ENCODE measurements at places on chromosomes 5 and 9. TPM values are rescaled to one million over a fixed set of nuclear protein-coding genes. Genes with fewer than 3 reads are reported as not detected.

GRCh38 chr5:82347201-82347865 lies 69.2 kb upstream of the RPS23 start:
- H3K27me3 ChIP-seq, result no peaks in the 10 kb centered on the region
- H3K4me3 ChIP-seq, result no peak overlapping the region
- H3K36me3 ChIP-seq, result no peaks in the 10 kb centered on the region

The SPINK1 gene
- not detected for total RNA-seq

DNA sequence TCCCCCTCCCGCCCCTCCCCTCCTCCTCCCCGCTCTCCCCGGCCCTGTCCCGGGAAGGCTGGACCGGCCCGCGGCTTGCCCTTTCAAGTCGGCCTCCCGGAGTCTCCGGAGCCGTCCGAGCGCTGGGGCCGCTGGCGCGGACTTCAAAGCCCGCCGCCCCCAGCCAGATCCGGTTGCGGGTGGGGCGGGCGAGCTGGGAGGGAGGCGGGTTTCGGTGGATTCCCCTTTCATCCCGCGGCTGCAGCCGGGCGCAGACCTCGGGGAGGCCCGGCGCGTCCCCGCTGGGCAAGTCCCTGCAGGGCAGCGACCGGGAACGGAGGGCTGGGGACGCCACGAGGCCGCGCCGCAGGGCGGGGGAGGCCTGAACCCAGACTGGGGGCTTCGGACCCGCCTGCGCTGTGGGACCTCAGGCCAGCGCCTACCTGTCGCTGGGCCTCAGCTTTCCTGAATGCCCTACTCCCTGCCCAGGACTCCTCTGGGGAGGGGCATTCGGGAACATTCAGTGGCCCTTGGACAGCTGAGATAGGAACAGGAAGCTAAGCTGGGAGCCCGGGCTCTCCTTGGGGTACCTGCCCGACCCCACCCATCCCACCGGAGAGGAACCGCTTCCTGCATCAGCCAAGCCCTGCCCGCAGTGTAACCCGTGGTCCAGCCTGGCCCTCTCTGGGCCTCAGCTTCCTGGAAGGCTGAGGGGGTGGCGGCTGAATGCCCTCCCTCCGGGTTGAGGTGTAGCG lies 23.4 kb downstream of the C9orf50 start:
- no peaks in the 10 kb centered on the region for H3K27me3 ChIP-seq
- H3K4me1 ChIP-seq, result peaks cover 63% of the 10 kb centered on the region
- no peak overlapping the region for H3K27ac ChIP-seq
- DNase-seq, result peak; percentile 60

GRCh38 chr9:133251773-133252172 lies 23.2 kb downstream of the ABO start:
- no peak for DNase-seq
- H3K4me3 ChIP-seq, result no peak overlapping the region

DNA sequence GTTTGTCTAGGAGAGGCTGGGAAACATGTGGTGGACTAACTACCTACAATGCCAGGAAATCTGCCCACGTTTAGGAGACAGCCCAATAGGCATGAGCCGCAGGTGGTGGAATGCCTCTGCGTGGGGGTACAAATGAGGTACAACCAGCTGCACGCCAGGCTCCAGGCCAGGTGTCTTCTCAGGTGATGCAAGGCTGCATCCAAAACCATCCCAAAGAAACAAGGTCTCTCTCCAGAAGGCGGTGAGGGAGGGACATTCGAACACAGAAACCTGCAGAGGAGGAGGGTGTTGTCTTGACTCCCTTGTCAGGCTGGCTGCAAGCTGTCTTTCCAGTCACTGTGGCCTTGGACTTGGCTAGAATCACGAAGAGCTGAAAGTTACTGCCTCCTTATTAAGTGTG lies 11.6 kb downstream of the ANKH start:
- peaks cover 2% of the 10 kb centered on the region for H3K36me3 ChIP-seq
- no peaks in the 10 kb centered on the region for H3K27me3 ChIP-seq
- peaks cover 3% of the 10 kb centered on the region for H3K4me1 ChIP-seq
- H3K4me3 ChIP-seq, result no peak overlapping the region
- no peak overlapping the region for H3K27ac ChIP-seq

DNA sequence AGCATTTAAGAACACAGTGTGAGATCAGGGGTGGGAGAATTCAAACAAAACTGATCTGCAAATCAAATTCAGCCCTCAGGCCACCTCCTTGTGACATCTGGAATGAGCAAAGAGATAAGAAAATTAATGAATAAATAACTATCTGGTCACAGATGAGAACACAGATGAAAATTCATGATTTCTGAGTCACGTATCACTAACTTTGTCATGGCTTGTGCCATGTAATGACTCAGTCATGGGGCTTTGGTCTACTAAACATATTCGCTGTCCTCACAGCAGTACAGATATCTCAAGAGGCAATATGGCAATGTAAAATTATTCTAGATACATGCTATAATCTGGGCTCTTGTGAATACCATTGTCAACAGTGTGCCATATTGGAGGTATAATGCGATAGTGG lies 274.4 kb downstream of the MAN2A1 start:
- H3K27ac ChIP-seq, result no peak overlapping the region
- no peak overlapping the region for H3K4me3 ChIP-seq
- no peaks in the 10 kb centered on the region for H3K36me3 ChIP-seq
- H3K27me3 ChIP-seq, result no peaks in the 10 kb centered on the region
- no peak for DNase-seq

The ARHGEF37 gene
- total RNA-seq, result 2.3 TPM

The ZNF300 gene
- 12.4 TPM for total RNA-seq

The ADAMTS2 gene
- total RNA-seq, result 1.7 TPM

The TAF11L8 gene
- total RNA-seq, result not detected

The PRRX2 gene
- total RNA-seq, result 0.68 TPM

GRCh38 chr9:100052375-100052774 lies 46.4 kb downstream of the ERP44 start:
- DNase-seq, result no peak
- H3K4me1 ChIP-seq, result no peaks in the 10 kb centered on the region
- peaks cover 8% of the 10 kb centered on the region for H3K36me3 ChIP-seq
- H3K27ac ChIP-seq, result no peak overlapping the region

The MARCOL gene
- total RNA-seq, result not detected

The PCDHB9 gene
- total RNA-seq, result 5.5 TPM

GRCh38 chr5:95385334-95385733 lies 5.8 kb upstream of the FAM81B start:
- H3K27ac ChIP-seq, result no peak overlapping the region
- no peaks in the 10 kb centered on the region for H3K27me3 ChIP-seq
- DNase-seq, result no peak
- H3K36me3 ChIP-seq, result no peaks in the 10 kb centered on the region
- H3K4me1 ChIP-seq, result no peaks in the 10 kb centered on the region
- no peak overlapping the region for H3K4me3 ChIP-seq

DNA sequence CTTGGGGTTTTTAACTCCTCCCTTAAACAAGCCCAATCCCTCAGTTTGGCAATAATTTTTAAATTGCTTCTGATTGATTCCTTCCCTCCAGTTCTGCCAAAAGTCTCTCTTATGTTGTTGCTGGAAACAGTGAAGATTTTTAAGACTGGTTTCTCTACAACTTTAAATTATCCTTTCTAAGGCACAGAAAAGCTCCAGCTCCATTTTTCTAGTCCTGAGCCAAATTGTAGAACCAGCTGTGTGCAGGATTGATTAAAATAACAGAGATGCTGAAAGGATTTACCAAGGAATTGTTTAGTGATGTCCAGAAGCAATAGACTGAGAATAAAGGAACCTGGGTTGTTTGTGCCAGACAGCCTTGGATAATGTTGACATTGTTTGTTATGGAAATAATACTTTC lies 111.3 kb downstream of the NUDT12 start:
- H3K27ac ChIP-seq, result peak overlapping the region; percentile 62
- H3K4me3 ChIP-seq, result no peak overlapping the region
- no peaks in the 10 kb centered on the region for H3K36me3 ChIP-seq

The PLCXD3 gene
- total RNA-seq, result 0.07 TPM

DNA sequence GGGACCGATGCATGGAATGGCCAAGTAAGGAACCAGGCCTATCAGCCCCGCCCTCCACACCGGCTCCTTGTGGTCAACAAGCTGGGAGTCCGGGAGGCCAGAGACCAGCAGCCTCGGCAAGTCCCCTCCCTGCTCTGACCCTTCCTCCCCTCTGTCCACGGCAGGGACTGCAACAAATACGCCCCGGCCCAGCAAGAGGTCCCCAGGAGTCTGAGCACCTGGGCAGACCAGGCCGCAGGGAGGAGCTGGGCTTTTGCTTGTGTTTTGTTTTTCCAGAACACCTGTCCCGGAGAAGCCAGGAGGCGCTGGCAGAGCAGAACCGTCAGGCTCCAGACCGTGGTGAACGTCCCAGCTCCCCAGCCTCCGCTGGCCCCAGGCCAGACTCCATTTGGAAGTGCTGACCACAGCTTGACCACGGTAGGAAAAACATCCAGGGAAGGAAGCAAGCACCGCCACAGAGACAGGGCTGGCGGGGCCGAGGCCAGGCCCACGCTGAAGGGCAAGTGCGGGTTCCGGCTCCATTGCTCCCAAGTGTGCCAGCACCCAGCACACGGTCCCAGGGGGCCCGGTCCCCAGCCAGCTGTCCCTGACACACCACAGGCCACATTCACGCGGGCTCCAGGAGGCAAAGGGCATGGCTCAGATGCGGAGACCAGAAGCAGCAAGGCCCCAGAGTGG lies 56.7 kb downstream of the VAV2 start:
- peaks cover 14% of the 10 kb centered on the region for H3K36me3 ChIP-seq
- H3K4me3 ChIP-seq, result no peak overlapping the region
- DNase-seq, result no peak
- no peaks in the 10 kb centered on the region for H3K27me3 ChIP-seq
- peak overlapping the region; percentile 67 for H3K27ac ChIP-seq
- H3K4me1 ChIP-seq, result peaks cover 65% of the 10 kb centered on the region

DNA sequence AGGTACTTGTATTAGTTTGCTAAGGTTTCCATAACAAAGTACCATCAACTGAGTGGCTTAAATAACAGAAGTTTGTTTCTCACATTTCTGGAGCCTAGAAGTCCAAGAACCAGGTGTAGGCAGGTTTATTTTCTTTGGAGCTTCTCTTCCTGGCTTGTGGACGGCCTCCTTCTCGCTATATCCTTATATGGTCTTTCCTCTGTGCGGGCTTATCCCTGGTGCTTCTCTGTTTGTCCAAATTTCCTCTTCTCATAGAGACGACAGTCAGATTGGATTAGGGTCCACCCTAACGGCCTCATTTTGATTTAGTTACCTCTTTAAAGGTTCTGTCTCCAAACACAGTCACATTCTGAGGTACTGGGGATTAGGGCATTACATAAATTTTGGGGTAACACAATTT lies 88.3 kb downstream of the RMI1 start:
- no peak for DNase-seq
- H3K27me3 ChIP-seq, result no peaks in the 10 kb centered on the region
- no peak overlapping the region for H3K4me3 ChIP-seq
- H3K27ac ChIP-seq, result no peak overlapping the region

- H3K27me3 ChIP-seq, result no peaks in the 10 kb centered on the region
- H3K4me1 ChIP-seq, result no peaks in the 10 kb centered on the region
- H3K27ac ChIP-seq, result no peak overlapping the region
- no peaks in the 10 kb centered on the region for H3K36me3 ChIP-seq
Observed at GRCh38 chr9:75242426-75242825, 154.1 kb downstream of the OSTF1 start.

- H3K4me3 ChIP-seq, result no peak overlapping the region
- no peaks in the 10 kb centered on the region for H3K36me3 ChIP-seq
Observed at GRCh38 chr9:135046739-135047350, 40.6 kb upstream of the OLFM1 start.

DNA sequence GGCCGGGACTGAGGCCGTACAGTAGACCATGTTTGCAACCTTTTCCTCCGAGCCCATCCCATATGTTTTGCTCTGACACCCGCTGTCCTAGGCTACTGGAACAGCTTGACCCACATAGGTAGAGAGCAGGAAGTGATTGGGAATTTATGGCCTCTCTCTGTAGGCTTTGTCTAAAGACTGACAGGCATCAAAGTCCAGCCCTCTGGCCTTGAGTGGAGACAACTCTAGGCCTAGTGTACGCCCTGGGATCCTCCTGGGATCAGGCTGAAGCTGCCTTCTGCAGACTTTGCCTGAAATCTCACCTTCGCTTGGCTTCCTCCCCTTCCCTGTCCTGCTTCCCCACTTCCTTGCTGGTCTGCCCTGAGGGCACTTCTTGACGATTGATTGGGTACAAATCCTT lies 13.6 kb upstream of the AKNA start:
- H3K36me3 ChIP-seq, result no peaks in the 10 kb centered on the region
- H3K4me1 ChIP-seq, result peaks cover 16% of the 10 kb centered on the region
- no peak overlapping the region for H3K27ac ChIP-seq
- no peak overlapping the region for H3K4me3 ChIP-seq

GRCh38 chr5:35365758-35366157 lies 135.5 kb upstream of the PRLR start:
- DNase-seq, result no peak
- H3K27me3 ChIP-seq, result no peaks in the 10 kb centered on the region
- H3K27ac ChIP-seq, result no peak overlapping the region
- H3K36me3 ChIP-seq, result no peaks in the 10 kb centered on the region
- H3K4me1 ChIP-seq, result peaks cover 7% of the 10 kb centered on the region

The GAPT gene
- not detected for total RNA-seq

GRCh38 chr5:9712506-9712905 lies 82.4 kb upstream of the TAS2R1 start:
- H3K4me3 ChIP-seq, result no peak overlapping the region
- no peak overlapping the region for H3K27ac ChIP-seq
- DNase-seq, result no peak
- peaks cover 4% of the 10 kb centered on the region for H3K36me3 ChIP-seq
- peaks cover 20% of the 10 kb centered on the region for H3K4me1 ChIP-seq
- peaks cover 3% of the 10 kb centered on the region for H3K27me3 ChIP-seq

- no peaks in the 10 kb centered on the region for H3K36me3 ChIP-seq
- H3K27ac ChIP-seq, result no peak overlapping the region
- H3K4me3 ChIP-seq, result no peak overlapping the region
- H3K27me3 ChIP-seq, result peaks cover 13% of the 10 kb centered on the region
- peaks cover 33% of the 10 kb centered on the region for H3K4me1 ChIP-seq
- DNase-seq, result no peak
Observed at GRCh38 chr5:1636981-1637638, 113.3 kb upstream of the LPCAT1 start.

DNA sequence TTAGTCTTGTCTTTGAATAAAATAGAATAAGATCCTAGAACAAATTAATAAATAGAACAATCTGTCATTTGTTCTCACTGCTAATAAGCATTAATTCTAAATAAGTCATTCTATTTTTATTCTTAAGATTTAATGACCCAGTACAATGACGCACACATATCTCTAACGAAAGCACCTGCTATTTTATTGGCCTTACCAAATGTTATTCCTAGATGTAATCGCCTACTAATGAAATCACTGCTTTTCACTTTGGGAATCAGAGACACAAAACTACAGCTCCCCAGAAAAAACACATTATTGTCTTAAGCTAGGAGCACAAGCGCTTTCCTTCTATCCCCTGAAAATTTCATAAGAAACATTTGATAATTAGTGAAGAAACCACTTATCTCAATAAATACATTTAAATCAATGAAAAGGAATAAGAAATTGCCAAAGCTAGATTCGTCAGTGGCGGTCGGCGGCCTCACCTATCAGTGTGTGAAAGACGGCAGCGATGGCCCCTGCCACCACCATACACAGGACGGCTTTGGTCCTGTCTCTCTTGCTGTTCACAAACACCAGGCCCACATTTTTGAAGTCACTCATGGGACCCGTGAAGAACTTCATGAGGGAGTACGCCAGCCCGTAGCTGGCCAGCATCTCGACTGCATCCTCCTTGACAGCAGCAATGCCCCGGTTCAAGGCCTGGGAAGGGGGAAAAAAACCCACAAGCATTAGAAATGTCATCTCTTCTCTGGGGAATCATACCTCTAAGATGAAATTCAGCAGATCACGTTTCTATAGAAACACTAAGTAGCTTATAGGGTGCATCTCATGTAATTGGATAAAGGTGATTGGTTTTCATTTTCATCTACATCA lies 102.8 kb downstream of the ANKH start:
- no peak for DNase-seq
- H3K27me3 ChIP-seq, result no peaks in the 10 kb centered on the region
- no peak overlapping the region for H3K27ac ChIP-seq
- no peak overlapping the region for H3K4me3 ChIP-seq
- H3K4me1 ChIP-seq, result peaks cover 18% of the 10 kb centered on the region

The CDH18 gene
- 2.2 TPM for total RNA-seq

The ADGRD2 gene
- total RNA-seq, result not detected

The DEPDC1B gene
- total RNA-seq, result 60.4 TPM

Data from neural crest cell (in vitro differentiated cells).